ENCODE measurements at places on chromosomes 3 and 15.

- no peak for DNase-seq
Observed at GRCh38 chr3:107265526-107265925, 111.7 kb upstream of the CCDC54 start.

DNA sequence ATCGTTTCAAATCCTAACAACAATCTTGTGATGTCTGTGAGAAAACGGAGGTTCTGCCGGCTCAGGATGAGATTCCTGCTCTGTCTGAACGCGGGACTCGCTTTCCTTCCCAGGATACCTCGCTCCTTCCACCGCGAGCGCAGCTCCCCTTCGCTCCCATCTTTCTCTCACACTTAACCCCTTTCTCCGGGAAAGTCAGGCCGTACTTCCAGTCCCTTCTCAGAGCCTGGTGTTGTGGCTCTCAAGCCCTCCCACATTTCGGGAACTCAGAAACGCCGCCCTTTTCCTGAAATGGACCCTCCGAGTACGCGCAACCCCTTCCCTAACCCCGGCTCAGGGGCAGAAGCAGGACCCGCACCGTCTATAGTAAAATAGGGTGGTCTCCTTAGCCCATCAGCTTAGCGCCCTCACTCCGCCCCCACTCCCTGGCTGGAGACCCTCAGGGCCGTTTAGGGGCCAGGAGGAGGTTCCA, 378 bp upstream of the FEM1B start:
- peak; percentile 48 for DNase-seq

GRCh38 chr15:51621155-51621765, 1.3 kb downstream of the DMXL2 start:
- DNase-seq = no peak

DNA sequence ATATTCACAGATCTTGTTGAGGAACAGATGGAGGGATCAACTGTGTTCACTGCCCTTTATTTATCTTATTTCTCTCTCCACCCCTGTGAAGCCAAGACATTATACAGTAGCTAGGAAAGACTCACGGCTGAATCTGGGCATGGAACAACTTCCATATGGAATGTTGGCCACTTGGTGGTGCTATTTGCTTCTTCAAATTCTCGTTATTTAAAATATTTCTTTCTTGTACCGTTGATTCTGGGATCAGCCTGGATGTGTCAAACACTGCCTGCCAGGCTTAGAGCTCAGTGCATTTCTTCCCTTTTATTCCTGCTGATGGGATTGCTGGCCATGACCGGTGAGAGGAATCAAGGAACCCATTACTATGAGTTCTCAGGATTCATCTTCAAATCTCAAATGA, 17.5 kb upstream of the GASK1A start:
- DNase-seq = no peak

GRCh38 chr3:185716436-185717108, 108.3 kb downstream of the IGF2BP2 start:
- DNase-seq = no peak

DNA sequence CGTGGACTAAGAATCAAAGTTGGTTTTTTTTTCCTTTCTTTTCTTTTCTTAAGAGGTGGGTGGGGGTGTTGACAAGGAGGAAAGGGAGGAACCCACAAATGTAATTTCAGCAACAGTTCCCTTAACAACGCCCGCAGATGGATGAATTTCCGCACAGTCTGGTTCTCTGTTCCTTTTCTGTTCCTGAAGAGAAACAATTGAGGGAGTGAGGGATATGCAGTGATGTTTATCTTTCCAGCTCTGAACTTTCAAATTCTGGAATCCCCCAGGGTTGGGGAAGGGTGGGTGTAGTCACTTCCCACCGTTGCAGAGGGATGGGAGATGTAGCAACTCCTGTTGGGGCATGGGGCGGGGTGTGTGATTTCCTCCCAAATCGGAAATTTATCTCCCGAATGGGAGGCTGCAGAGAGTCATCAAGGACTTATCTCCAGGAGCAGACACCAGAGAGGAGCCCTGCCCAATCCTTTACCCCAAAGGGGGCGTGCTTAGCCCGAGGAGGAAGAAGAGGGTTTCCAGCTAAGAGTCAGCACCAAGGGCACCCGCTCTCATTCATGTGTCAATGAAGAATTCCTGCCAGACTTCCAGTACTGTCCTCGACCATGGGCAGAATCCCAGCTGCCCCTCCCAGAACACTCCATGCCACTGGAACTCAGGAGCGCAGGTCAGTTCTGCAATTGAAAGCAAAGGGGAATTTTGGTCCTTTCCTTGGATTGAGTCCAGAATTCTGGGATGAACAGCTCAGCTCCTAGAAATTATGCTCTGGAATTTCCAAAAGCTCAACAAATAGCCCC, 35.0 kb upstream of the CFAP161 start:
- peak; percentile 35 for DNase-seq

- no peak for DNase-seq
Observed at GRCh38 chr15:46735115-46735514, 982.2 kb upstream of the SEMA6D start.

GRCh38 chr3:190132371-190132770, 11.7 kb upstream of the P3H2 start:
- DNase-seq = peak; percentile 36

GRCh38 chr3:195129072-195129643, 141.8 kb downstream of the XXYLT1 start:
- no peak for DNase-seq

- DNase-seq = no peak
Observed at GRCh38 chr3:41029356-41029755, 169.9 kb upstream of the CTNNB1 start.

DNA sequence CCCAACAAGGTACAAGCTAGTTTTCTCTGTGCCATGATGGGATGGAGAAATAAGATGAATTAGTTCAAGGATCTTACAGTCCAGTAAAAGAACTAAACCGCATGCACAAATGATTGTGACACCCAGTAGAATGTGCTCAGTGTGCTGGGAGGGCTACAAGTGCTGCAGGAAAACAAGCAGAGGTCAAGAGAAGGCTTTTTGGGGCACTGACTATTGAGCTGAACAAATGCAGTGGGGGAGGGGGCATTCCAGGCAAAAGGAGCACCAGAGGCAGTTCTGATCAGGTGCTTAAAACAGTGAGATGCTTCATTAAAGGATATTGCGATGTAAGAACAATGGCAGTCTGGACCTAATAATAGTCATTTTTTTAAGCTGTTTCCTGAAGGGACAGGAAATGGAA, 6.0 kb downstream of the SLC27A2 start:
- DNase-seq = no peak

GRCh38 chr15:100259266-100259665, 82.5 kb downstream of the ADAMTS17 start:
- no peak for DNase-seq

GRCh38 chr3:159739969-159740368, 248.7 kb upstream of the IL12A start:
- no peak for DNase-seq

DNA sequence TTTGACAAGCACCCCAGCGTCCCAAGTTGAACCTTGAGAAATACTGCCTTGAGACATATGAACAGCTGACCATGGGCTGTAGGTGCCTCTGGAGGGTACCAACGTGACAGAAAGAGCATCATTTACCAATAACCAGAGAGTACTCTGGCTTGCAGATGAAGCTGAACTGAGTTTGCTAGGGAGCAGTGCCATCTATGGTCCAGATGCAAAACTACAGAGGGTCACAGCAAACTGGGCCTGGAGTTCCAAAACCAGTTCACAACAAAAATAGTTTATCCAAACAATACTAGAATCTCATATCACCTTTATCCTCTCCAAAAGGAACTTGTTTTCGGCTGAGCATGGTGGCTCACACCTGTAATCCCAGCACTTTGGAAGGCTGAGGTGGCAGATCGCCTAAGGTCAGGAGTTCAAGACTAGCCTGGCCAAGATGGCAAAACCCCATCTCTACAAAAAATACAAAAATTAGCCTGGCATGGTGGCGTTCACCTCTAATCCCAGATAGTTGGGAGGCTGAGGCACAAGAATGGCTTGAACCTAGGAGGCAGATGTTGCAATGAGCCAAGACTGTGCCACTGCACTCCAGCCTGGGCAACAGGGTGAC, 69.3 kb downstream of the CHAC1 start:
- DNase-seq = no peak

DNA sequence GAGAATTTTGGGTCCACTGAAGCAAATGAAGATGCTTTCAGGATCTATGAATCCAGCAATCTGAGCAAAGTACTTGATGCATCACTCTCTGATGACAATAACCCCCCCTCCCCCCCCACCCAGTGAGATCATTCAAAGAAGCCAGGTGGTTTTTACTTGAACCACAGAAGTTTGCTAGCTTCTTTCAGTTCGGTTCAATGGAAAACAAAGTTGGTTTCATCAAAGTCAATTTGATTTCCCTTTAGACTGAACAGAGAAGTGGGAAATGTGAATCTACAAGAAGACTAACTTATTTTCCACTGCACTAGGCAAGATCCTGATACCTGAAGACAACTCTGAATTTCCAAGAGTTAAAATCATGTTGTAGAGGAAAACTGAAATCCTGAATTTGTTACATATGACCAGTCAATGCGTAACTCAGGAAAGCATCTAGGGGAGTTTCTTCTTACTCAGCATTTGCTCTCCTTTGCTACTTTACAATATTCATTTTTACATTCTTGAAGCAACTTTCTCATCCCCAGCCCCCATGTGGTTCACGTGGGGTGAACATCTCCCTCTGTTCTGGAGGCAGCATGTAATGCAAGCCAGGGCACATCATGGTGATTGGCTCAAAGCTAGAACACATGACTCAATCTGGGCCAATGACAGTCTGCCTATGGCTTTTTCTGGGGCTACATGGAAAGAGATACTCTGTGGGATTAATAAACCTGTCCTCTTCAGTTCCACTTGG, 572.6 kb downstream of the FOXP1 start:
- DNase-seq = no peak

DNA sequence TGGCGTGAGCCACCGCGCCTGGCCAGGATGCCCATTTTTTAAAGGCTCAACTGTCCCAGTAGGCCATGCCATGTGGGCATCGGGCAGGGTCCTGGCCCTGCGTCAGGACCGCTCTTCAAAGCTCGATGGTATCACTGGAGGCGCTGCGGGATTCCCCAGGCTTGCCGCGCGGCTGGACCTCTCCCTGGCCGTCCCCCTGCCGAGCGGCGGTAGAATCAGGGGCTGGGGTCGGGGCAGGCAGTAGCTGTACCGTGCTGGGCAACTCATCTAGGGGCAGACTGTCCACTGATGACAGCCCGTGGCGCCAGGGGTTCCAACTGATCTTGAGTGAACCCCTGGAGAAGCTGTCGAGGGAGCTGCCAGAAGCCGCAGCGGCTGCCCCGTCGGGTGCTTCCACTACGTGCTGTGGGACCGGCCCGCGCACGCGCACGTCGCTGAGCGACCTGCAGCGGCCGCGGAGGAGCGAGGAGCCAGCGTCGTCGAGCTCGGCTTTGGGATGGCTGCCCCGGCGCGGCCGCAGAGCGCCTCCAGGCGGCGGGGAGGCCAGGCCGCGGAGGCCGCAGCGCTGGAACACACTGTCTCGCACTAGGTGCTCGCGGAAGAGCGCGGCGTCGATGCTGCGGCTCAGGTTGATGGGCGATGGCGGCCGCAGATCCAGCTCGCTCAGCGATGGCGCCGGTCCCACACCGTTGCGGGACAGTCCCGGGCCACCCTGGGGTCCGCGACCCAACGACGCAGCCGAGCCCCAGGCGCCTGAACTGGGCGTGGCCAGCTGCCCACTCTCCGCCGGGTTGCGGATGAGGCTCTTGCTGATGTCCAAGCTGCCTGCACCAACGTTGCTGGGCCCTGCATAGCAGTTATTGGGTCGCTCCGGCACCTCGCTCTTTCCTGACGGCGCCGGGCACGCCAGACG, 5.8 kb downstream of the PRRT3 start:
- DNase-seq = peak; percentile 99

- DNase-seq = no peak
Observed at GRCh38 chr3:24832891-24833290, 338.2 kb upstream of the THRB start.

- DNase-seq = peak; percentile 48
Observed at GRCh38 chr15:100196326-100197058, 145.3 kb downstream of the ADAMTS17 start.

DNA sequence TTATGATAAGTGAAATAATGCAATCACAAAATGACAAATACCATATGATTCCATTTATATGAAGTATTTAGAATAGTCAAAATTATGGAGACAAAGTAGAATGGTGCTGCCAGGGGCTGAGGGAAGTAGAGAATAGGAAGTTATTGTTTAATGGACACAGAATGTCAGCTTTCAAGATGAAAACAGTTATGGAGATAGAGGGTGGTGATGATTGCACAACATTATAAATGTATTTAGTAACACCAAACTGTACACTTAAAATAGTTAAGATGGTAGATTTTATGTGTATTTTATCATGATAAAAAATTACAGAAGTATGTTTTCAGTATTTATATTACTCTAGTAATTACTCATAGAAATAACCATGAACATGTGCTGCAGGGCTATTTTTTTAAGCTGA, 100.8 kb upstream of the AZI2 start:
- no peak for DNase-seq

DNA sequence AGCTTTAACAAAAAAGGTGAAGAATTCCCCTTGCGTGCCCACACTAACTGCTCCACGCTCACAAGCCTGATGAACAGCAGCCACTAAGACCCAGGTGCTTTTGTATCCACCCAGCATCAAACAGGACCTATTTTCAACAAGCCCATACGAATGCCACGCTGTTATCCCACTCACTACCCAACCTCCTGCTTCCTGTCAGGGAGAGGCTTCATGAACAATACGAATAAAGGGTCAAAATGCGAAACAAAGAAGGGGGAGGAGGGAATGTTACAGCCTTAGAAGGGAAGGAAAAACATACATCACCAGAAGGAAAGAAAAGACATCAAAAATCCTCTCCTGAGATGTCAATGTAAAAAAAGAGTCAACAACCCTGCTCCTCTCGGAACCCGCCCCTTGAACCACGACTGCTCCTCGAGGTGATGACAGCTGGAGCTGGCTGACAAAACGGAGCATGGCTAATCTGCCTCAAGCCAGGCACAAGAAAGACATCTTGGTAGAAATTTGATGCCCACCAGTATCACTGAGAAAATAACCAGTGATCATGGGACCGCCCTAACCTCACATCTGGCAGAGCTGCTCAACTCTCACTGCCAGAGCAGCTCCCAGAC, 9.7 kb downstream of the ERC2 start:
- no peak for DNase-seq

DNA sequence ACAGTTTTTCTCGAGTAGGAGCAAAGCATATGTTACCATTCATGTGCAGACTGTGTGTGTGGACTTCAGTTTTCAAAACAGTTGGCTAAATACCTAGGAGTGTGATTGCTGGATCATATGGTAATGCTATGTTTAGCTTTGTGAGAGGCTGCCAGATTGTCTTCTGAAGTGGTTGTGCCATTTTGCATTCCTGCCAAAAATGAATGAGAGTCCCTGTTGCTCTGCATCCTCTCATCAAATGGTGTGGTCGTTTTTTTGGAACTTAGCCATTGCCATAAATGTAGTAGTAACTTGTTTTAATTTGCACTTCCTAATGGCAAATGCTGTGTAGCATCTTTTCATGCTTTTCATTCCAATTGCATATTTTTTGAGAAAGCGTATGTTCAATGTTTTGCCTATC, 77.2 kb upstream of the NDN start:
- DNase-seq = no peak

GRCh38 chr3:102980355-102980696, 545.5 kb downstream of the ZPLD1 start:
- DNase-seq = no peak

- DNase-seq = no peak
Observed at GRCh38 chr15:43429687-43430086, 58.8 kb downstream of the TUBGCP4 start.

Measured in osteoblast (primary cell).